ENCODE measurements at places on chromosomes 11 and 22.
A peak's percentile ranks its signal among the peaks of the same experiment; 100 is the strongest.

- DNase-seq, result peak; percentile 31
Measured at GRCh38 chr11:104918113-104918824, 20.0 kb upstream of the CASP12 start.

GRCh38 chr22:26555478-26555877 lies 34.5 kb downstream of the TPST2 start:
- DNase-seq, result no peak

- DNase-seq, result no peak
Measured at GRCh38 chr11:97622795-97623194, 1233.0 kb downstream of the JRKL start.

GRCh38 chr11:119734788-119735187 lies 5.8 kb upstream of the NECTIN1 start:
- no peak for DNase-seq

DNA sequence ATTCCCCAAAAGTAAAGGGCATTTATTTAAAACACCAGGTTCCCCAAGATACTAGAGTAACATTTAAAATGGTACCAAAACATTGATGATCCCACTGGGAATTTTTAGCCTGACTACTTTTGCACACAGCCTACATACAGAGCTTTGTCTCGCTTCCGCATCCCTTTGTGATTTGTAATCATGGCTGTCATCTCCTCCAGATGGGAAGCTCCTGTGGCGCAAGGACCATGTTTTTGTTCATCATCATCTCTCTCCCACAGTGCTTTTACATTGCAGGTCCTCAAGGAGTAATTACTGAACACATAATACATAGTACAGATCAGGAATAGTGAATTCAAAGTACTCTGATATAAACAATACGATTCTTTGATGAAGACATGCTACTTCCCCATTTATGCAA lies 231.2 kb upstream of the MTNR1B start:
- no peak for DNase-seq

DNA sequence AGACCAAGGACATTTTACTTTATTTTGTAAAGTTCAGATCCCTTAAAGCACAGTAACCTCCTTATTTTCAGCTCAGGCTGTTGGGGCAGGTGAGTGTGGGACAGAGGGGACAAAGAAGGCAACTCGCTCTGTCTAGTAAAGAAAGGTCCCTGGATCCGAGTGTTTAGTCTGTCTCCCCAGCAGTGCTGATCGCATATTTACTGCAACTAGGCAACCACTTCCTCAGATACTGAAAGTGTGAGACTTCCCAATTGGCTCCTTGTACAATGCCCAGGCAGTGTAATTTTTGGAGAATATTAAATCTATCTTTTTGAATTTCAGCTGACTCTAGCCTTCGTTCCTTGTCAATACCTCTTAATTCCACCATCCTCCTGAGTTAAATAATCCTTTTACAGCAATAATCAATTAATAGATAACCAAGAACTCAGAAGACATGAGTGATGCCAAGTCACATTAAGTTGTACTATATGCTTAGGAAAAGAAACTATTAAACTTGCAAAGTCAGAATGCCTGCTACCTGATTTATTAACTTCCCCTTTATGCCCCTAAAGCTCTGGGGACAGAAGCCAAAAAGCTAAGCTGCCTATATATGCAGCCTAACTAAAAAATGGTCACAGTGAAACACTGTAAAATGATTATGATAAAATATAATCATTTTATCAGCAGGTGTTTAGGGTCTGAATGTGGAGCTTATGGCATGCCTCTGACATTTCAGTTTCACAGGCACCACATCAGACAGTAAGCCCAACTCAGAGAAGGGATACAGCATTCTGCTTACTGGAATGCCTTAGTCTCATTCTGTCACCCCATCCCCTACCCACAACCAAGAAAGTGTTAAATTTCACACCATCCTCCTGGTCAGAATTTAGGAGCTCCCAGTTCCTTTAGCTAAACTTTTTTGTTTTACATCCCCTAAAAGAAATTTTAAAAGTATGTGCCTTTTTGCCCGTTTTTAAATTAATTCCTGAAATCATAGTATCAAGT lies 138.7 kb downstream of the TRIM44 start:
- no peak for DNase-seq

GRCh38 chr11:3171931-3172560 lies 6.9 kb upstream of the OSBPL5 start:
- DNase-seq, result no peak

DNA sequence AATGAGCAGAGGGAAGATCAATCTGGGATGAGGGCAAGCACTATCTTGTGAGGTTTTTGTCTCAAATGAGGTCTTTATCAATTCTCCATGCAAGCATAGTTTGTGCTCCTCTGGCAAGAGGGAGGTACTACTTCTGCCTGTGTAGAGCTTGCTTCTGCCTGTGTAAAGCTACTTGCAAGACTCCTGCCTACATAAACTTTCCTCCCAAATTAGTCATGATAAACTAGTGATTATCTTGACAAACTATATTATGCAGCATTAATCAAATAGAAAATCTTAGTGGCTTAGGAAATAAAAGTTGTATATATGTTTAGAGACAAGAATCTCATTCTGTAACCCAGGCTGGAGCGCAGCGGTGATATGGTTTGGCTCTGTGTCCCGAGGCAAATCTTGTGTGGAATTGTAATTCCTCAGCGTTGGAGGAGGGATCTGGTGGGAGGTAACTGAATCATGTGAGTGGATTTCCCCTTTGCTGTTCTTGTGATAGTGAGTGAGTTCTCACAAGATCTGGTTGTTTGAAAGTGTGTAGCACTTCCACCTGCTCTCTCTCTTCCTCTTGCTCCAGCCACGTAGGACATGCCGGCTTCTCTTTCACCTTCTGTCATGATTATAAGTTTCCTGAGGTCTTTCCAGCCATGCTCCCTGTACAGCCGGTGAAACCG lies 8.0 kb upstream of the MMP10 start:
- DNase-seq, result no peak

- DNase-seq, result no peak
Measured at GRCh38 chr22:29030618-29031226, 30.9 kb downstream of the C22orf31 start.

- DNase-seq, result no peak
Measured at GRCh38 chr22:31022516-31022915, 53.5 kb downstream of the TUG1 start.

DNA sequence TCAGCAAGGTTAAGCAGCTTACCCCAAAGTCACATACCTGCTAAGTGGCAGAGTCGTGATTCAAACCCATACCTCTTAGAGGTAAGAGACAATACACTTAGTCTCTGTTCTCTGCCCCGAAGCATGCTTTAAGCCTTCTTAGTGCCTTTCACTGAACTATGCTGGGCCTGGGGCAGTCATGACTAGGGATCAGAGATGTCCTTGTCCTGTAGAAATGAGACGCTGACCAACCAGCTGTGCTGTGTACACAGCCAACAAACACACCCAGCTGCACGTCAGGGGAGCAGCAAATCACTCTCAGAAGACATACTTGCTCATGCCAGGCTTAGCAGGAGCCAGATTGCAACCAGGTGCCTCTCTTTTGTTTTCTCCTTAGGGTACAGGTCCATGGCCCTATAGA lies 255.7 kb downstream of the BUD13 start:
- DNase-seq, result no peak

DNA sequence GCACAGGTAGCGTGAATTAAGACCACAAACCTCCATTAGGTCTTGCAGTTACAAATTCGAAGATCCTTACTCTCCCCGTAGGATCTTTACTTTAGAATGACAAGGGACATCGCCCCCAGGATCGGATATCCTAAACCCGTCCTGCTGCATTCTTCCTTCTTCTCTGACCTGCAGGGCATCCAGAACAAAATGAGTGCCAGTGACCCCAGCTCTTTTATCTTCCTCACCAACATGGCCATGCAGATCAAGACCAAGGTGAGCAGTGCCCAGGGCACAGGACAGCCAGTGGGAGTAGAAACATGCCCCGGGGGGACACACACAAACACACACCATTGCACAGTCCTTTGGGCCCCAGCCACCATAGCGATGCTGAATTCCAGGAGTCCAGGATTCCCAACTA lies 42.6 kb upstream of the MPEG1 start:
- DNase-seq, result no peak

DNA sequence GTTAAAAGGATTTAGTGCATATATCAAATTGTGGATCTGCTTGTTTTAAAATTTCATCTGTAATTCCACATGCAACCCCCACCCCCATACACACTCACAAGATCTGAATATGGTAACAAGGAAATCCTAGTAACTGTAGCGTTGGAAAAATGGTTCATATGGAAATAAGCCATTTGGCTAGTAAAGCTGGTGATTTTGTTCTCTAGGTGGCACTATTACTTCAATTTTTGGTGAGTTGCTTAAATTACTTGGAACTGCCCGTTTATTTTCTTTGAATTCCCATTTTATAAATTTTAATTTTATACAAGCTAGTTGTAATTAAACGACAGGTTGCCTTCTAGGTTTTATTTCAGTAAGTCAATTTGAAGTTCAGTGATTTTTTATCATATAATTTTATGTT lies 5.3 kb downstream of the BDNF start:
- DNase-seq, result no peak

GRCh38 chr11:71200172-71200716 lies 52.1 kb downstream of the SHANK2 start:
- no peak for DNase-seq

DNA sequence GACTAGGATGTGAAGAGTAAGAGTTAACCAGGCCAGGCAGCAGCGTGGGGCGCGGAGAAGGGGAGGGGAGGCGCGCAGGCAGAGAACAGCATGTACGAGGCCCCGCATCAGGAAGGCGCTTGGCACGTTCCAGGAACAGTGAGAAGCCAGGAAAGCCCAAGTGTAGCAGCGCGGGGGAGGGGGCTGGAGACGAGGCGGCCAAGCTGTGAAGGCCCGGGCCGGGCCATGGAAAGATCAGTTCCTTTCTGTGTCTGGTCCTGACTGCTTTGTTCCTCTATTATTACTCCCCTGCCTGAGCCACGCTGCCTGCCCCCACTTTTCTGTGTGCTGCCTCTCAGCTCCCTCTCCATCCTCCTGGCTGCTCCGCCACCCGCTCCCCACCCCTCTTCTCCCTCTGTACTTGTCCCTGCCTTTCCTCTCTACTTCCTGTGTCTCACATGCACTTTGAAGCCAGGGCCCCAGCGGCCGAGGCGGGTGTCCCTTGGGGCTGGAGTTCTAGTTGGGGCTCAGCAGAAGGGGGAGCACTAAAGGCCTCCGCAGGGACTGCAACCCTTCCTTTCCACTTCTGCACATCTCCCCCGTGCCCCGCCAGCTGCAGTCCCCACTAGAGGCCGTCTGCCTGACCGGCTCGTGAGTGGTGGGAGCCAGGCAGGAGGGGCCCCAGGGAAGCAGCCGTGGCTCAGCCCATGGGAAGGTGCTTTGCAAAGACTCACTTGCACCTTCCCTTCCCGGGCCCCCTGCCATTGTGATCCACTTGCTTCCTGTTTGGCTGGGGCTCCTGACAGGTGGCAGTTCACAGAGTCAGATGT lies 63.7 kb downstream of the PRDM11 start:
- no peak for DNase-seq

- DNase-seq, result peak; percentile 58
Measured at GRCh38 chr11:131674051-131674755, 303.8 kb downstream of the NTM start.

- peak; percentile 36 for DNase-seq
Measured at GRCh38 chr11:77250881-77251640, 50.4 kb downstream of the GDPD4 start.

- no peak for DNase-seq
Measured at GRCh38 chr22:24181088-24181995, at the start of gene SUSD2. Gene SUSD2 (plus strand): TSS chr22:24181487. CDS start chr22:24181520, 33 bp downstream.

DNA sequence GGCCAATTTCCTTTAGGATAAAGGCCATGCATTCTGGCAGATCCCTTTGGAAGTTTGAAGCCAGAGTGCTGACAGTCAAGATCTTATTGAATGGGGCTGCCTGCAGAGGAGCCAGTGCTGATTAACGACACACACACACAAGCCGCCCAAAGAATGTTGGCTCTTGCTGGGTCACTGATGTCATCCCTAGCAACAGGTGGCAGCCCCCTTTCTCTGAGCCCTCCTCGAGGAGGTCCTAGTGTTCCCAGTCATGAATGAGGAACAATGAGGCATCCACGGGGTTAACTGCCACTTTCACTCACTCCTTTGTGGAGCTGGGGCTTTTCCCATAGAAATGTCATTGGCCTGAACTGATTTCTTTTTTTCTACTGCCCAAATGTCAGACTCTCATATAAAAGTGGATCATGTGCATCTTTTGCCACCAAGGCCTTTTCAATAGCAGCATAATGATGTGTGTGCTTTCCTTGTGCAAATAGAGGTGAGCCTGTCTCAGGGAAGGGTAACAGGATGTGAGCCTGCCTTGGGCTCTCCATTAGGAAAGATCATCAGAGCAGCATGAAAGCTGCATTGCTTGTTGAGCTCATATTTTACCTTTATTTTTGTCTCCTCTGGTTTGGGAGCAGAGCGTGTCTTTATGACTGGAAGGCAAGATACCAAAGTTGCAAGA lies 301.8 kb upstream of the MTNR1B start:
- DNase-seq, result no peak

DNA sequence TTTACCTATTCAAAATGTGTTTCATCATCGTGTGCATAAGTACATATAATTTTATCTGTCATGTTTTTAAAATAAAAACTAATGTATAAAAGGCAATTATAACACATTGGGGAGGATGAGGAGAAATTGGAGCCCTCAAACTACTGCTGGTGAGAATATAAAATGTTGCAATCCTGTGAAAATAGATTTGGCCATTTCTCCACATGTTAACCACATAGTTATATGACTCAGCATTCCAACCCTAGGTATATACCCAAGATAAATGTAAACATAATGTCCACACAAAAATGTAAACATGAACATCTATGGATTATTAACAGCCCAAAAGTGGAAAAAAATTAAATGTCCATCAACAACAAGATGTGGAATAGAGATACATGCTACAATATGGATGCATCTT lies 928.0 kb upstream of the FAT3 start:
- DNase-seq, result no peak

DNA sequence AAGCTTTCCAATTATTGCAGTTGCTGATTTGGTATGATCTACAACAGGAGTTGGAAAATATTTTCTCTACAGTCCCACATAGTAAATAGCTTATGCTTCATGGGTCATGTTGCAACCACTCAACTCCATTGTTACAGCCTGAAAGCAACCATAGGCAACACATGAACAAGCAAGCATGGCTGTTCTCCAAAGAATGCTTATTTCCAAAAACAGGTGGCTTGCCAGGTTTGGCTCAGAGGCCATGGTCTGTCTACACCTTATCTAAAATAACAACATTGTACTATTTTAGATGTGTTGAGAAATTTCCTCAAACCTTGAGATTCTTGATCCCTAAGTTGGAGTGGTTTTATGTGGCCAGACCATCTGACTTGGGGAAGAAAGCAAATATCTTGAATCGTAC lies 153.9 kb upstream of the MPPED2 start:
- no peak for DNase-seq

DNA sequence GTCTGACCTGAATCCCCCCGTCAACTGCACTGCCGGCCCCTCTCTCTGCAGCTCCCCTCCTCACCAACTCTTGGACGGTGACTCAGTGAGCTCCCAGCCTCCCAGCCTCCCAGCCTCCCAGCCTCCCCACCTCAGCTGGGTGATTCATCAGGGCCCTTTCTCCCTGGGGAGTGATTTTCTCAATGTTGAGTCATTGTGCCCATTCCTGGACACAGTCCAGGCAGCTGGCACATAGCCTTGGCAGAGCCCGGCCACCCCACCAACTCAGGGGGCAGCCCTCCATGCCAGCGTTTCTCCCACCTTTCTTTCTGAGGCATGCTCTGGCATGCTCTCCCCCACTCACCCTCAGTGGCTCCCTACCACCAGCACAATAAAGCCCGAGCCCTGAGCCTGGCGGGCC lies 30.7 kb downstream of the PDE2A start:
- DNase-seq, result no peak

- DNase-seq, result no peak
Measured at GRCh38 chr11:104323841-104324240, 159.9 kb upstream of the PDGFD start.
